Large intestine (tissue), 12 donors: ENCODE measurements at places on chromosomes 6 and 20. TPM values are rescaled to one million over a fixed set of nuclear protein-coding genes. Genes with fewer than 3 reads are reported as not detected.

GRCh38 chr20:25085756-25086495, 4.0 kb upstream of the VSX1 start:
- peaks cover 95% of the 10 kb centered on the region for H3K27me3 ChIP-seq
- H3K4me1 ChIP-seq, result no peaks in the 10 kb centered on the region
- H3K36me3 ChIP-seq, result no peaks in the 10 kb centered on the region
- no peak for DNase-seq
- H3K27ac ChIP-seq, result no peak overlapping the region
- H3K4me3 ChIP-seq, result no peak overlapping the region

The CPXM1 gene
- 28.6 TPM for polyA plus RNA-seq

The APCDD1L gene
- 0.09 TPM for polyA plus RNA-seq

- no peak overlapping the region for H3K27ac ChIP-seq
- H3K4me3 ChIP-seq, result peak overlapping the region; percentile 27
- no peaks in the 10 kb centered on the region for H3K36me3 ChIP-seq
- H3K27me3 ChIP-seq, result no peaks in the 10 kb centered on the region
Observed at GRCh38 chr6:137415127-137415833, 78.9 kb downstream of the OLIG3 start.

- no peak for DNase-seq
- no peaks in the 10 kb centered on the region for H3K36me3 ChIP-seq
Observed at GRCh38 chr6:99822741-99823512, 171.1 kb downstream of the MCHR2 start.
